ENCODE measurements at places on chromosomes 12 and 14.

DNA sequence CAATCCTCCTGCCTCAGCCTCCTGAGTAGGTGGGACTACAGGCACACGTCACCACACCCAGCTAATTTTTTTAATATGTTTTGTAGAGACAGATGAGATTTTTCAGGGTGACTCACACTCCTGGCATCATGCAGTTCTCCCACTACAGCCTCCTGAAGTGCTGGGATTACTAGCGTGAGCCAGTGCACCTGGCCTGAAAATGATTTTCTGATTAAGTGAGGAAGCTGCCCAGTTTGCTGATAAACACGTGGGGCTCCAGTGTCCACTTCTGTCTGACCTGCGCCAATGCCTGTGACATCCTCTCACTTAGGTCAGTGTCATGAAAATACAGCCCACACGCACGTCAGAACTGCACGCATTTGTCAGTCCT, 37.0 kb upstream of the SFSWAP start:
- DNase-seq, result no peak

DNA sequence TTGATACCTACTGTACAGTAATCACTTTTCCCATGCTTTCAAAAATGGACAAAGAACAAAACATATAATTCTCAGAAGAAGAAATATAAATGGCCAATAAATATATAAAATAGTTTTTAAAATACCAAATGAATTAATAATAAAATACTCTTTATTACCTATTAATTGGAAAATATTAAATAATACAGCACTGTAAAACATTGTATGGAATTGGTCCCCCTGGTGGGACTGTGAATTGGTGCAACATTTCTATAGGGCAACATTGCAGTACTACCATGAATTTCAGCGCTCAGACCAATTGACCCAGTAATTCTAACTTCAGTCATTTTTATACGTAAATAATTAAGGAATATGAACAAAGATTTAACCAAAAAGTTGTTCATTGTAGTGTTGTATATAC, 162.6 kb downstream of the PELI2 start:
- DNase-seq, result no peak

- no peak for DNase-seq
Observed at GRCh38 chr14:75968456-75968855, 13.3 kb downstream of the TGFB3 start.

GRCh38 chr14:99774556-99775307, 18.5 kb upstream of the EML1 start:
- no peak for DNase-seq

- no peak for DNase-seq
Observed at GRCh38 chr14:59186306-59186705, 2.2 kb upstream of the DAAM1 start.

- DNase-seq, result no peak
Observed at GRCh38 chr12:47270782-47271664, 191.3 kb upstream of the AMIGO2 start.

DNA sequence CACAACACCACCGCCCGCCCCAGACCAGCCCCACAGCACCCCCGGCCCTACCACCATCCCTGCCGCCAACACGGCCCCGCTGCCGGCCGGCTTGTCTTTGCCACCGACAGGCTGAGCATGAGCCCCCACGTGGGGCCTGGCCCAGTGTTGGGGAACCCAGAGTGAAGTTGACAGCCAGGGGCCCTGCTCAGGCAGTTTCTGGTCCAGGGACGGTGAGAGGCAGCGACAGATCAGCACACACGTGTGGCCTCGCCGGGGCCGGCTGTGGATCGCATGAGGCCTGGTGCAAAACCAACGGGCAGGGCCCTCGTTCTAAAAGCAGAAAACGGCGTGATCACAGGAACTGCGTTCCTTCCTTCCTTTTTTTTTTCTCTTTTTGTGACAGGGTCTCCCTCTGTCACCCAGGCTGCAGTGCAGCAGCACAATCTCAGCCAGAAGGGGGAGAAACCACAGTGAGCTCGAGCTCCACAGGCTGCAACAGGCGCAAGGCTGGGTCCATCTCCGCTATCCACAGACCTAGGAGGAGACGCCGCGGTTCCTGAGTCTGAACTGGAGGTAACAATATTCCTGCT, 50.5 kb upstream of the FBRSL1 start:
- DNase-seq, result no peak

DNA sequence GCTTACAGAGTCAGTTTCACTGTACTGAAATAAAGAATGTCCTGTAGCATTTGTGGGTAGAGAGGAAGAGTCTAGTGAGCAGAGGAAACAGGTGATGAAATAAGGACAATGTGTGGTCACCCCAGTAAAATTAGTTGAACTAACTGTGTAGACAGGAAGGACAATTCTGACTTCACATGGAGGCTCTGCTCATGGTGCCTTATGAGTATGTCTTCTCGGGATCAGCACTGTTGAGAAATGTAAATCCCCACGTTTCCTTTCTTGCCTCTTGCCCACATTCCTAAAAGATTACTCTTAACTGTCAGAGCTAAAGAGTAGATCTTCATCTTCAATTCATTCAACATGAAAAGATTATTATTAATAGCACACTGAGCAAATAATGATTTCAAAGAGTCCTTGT, 113.2 kb upstream of the FLRT2 start:
- DNase-seq, result no peak

DNA sequence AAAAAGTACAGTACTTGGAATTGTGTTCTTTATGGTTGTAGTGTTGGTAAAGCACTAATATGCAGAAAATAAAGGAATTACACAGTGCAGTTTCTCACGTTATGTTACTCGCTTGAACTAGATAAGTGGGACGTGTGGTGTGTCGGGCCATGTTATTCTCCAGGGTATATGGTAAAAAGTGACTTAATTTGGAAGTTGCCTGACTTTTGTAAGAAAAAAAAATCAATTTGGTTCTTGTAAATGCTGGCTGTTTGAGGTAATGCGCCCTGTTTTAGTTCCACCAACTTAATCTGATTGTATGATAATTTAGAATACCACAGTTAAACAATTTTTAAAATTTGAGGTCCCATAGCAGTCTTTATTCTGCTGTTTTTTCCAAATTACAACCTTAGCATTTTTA, 4.1 kb downstream of the ARF6 start:
- DNase-seq, result no peak

- DNase-seq, result no peak
Observed at GRCh38 chr14:71452987-71453386, 479.2 kb upstream of the RGS6 start.

- no peak for DNase-seq
Observed at GRCh38 chr12:56932146-56932545, 2.1 kb downstream of the SDR9C7 start.

DNA sequence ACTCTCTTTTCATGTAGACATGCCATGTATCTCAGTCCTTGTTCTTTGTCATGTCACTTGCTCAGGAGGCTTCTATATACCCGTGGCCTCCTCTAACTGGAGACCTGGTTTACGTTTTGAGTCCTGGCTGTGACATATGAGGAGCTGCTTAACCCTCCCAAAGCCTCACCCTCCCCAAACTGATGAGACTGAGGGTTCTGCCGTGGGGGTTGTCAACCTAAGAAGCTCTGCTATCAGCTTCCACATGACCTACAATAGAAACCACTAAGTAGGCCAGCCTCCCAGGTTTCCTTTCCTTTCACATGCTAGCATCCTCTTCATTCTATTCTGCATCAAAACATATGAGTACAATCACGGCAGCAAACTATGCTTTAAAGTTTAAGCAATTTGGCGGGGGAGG, 76.8 kb upstream of the WSCD2 start:
- no peak for DNase-seq
